Fibroblast of gingiva (primary cell): ENCODE measurements at places on chromosomes 5 and 9.

- no peak for DNase-seq
Measured at GRCh38 chr5:170614720-170615119, 110.9 kb downstream of the KCNIP1 start.

- no peak for DNase-seq
Measured at GRCh38 chr5:55437452-55437851, 97.3 kb downstream of the PLPP1 start.

DNA sequence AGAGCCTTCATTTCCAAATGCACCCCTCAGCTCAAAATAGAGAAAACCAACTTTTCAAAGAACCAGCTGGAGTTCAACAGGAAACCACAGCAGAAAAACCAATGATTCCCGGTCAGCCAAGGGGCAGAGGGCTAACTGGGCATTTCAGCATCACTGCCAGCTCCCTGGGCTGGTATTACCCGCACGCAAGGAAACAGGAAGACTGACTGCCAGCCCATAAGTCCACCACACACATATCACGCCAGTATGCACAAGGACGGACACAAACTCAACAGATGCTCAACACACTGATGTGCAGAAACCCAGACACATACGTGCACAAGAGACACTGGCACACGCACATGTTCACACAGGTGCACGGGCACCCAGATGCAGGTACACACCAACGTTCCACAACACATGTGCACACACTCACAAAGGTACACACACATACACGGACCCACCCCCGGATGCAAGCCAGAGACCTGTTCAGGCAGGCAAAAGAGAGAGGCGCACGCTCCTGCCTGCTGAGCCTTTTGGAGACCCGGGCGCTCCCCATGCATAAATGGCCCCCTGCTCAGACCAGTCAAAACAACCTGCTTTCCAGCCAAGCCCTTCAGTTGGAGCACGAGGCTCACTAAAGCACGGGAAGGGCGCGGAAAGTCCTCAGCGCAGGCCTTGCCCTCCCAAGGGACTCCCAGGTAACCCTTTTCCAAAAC, 2.1 kb downstream of the ADAMTS2 start:
- peak; percentile 31 for DNase-seq

DNA sequence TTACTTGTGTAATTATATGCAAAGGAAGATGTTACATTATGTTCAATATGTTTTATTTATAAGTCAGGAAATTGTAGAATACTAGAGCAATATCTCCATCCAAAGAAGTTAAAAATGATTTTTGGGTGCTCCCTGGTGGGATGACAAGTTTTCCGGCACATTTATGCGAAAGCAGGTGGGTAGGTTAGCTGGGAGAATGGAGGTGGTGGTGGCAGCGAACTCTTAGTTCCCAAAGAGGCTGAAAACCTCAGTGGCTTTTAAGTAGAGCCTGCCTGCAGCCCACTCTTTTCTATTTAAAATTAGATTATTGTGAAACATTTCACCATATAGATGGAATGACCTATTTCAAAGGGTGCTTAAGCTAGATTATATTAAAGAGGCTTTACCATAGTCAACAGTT, 51.8 kb downstream of the ANKRD33B start:
- no peak for DNase-seq

DNA sequence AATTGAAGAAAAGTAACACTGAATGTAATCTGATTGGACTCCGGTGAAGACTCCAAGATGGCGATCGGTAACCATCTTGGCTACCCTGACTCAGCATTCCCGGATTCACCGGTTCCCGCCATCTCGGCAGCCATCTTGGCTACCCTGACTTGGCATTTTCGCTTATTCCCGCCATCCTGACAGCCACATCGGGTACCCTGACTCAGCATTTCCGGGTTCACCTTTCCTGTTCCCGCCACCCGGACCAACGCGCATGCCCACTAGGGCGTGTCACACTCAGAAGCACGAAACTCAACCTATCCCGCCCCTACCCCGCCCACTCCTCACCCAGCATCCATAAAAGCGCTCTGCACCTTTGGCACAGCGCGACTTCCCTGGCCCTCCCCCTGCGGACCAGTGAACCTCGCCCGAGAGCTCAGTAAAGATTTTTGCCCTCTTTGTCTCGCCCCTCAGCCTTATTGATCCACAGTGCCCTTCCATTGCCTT, 17.2 kb downstream of the SPTLC1 start:
- DNase-seq: no peak

DNA sequence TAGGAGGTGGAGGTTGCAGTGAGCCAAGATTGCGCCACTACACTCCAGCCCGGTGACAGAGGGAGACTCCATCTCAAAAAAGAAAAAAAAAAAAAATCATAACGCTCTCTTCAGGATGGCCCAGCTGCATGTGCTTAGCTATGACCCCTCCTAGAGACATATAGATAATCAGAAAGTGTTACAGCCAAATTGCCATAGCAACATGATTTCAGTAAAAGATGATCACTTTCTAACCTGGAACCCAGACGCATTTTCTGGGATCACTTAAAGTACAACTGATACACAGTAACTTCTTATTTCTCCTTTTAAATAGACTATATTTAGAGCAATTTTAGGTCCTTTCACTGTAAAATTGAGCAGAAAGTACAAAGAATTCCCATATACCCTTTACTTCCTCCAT, 372.9 kb downstream of the CDH18 start:
- DNase-seq: no peak

DNA sequence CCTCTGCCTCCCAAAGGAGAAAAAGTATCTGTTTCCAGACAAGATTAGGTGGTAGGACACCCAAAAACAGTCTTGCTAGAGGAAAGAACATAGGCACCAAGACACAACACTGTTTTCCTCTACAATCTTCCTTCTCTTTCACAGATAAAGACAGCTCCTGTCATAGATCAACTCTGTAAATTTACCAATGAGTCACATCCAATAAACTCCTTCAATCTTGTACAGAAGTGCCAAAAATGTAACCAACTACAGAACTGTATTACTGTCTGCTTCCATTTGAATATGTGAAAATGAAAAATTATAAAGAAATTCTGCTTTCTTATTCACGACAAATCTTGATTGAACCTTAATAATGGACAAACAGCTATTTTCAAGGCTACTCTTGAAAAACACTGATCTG, 286.9 kb downstream of the PLK2 start:
- DNase-seq: no peak

GRCh38 chr5:128572051-128572929, 34.2 kb upstream of the FBN2 start:
- DNase-seq: peak; percentile 65

- no peak for DNase-seq
Measured at GRCh38 chr9:134882204-134882785, 1.7 kb downstream of the FCN2 start.
